Caudate nucleus (tissue), 63 donors: ENCODE measurements at places on chromosomes 6 and 20.

DNA sequence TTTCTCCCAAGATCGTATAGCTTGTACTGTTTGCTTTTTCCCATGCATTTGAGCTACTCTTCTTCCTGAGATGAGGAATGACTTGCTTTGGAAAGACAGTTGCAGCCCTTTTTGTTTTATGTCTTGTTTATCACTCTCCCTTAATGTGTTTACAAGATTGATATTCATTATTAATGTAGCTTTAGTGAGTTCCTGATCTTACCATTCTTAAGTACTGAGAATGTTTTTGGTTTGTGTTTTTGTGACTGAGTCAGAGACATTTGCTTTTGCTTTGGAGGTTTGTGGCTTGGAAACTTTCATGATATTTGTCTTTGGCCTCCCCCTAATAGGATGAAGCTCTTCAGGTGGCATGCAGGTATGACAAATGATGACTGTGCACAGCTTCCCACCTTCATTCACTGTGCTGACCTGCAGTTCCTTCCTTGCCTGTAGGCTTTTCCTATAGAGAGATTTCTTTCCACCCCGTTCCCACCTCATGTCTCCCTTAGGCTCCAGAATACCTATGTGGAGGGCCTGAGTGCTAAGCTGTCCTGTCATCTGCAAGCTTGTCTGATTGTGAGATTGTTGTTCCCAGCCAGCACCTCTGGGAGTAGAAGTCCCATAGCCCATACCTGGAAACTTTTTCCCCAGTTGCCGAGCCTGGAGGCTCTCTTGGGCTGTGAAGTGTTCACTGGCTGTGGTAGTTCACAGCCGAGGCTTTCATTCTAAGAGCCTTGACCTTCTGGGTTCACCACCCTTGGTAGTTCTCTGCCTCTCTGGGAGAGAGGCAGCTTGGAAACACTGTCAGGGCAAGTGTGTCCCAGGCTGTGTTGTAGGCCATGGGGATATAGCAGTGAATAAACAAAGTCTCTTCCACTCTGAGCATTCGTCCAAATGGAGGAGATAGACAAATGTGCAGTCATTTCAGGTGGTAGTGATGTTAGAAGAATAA is 27.1 kb downstream of the CDS2 start:
- DNase-seq: no peak

DNA sequence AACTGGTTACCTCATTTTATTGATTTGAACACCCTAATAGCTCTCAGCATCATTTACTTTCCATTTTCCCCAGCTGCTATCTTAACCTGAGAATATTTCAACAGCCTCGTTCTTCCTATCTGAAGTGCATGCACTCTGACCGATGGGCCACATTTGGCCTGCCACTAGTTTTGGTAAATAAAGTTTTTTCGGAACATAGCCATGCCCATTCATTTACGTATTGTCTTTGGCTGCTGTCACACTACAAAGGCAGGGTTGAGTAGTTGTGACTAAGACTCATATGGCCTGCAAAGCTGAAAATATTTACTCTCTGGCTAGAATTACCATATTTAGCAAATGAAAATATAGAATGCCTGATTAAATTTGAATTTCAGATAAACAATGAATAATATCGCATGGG is 10.8 kb downstream of the ADGRF4 start:
- DNase-seq: no peak

- no peak for DNase-seq
These were observed 77.7 kb downstream of the ANKRD60 start for GRCh38 chr20:58150772-58151171.

GRCh38 chr6:168949981-168950857 is 303.4 kb downstream of the THBS2 start:
- DNase-seq: no peak

GRCh38 chr6:38345586-38345985 is 294.1 kb downstream of the BTBD9 start:
- no peak for DNase-seq

DNA sequence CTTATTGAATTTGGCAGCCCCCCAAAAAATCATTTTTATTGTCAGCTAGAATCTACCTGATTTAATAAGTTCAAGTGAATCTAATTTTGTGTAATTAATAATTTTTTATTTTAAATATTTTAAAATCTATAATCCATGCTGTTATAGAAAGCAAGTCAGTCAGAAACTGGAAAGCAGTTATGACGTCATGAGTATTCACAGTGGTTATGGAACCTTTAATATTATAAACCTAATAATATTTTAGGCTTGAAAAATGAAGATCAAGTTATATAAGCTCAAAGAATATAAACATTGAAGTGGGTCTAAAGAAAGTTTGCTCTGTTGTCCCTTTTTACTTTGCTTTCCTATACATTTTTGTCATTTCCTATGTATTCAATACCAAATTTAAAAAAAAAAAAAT is 1075.1 kb upstream of the EPHA7 start:
- no peak for DNase-seq
